NCI-H1092 (cell line): ENCODE measurements at places on chromosomes 2 and 18.

- no peak for DNase-seq
Measured at GRCh38 chr18:11661430-11661829, 27.6 kb upstream of the GNAL start.

GRCh38 chr18:23627321-23627720 is 35.4 kb downstream of the ANKRD29 start:
- DNase-seq, result no peak

DNA sequence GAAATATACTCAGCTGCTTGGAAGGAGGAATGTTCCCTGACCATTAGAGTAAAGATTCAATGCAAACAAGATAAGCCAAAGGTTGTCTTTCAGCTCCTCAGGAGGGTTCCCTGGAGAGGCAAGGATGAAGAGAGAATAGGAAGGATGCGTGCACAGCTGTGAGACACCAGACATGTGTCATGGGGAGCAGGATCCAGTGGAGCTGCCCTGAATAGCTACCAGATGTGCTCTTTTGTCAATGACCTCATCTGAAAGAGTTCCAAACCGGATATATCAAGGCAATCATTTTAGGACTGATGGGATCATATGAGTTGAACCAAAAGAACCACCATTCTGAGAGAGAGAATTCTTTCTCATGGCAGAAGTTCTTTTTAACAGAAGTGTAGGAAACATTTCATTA is 490.6 kb downstream of the IRS1 start:
- DNase-seq, result no peak

DNA sequence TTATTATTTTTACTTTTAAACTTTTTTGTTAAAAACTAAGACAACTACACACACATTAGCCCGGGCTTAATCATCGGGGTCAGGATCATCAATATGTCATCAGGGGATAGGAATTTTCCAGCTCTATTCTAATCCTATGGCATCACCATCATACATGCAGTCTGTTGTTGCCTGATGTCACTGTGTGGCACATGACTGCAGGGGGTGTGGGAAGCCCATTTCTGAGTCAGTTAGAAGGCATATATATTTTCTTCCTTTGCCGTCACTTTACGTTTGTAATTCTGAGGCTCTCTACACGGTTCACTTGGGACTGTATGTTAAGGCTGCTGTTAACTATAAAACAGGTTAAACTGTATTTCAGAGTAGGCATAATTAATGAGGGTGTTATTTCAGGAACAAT is 144.4 kb upstream of the ITGA6 start:
- no peak for DNase-seq

GRCh38 chr18:46290440-46291020 is 186.3 kb downstream of the HAUS1 start:
- no peak for DNase-seq

- DNase-seq, result no peak
Measured at GRCh38 chr2:226932443-226932842, 96.6 kb downstream of the RHBDD1 start.

- no peak for DNase-seq
Measured at GRCh38 chr18:50720325-50720674, 99.5 kb downstream of the MRO start.

DNA sequence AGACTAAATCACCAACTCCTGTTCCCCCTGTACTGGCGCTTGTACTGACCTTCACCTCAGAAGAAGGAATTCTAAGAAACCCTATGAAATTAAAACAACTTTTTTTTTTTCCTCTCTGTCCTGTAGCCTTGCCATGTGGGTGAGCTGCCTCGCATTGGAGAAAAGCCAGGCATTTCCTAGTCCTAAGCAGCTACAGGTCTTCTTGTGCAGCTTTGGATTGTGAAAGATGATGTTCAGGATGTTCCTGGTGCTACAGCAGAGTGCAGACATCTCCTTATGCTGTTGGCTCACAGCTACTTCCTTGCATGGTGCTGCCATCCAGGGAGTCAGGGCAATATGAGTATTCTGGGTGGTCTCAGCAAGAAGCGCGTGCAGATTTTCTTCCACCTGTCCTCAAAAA is 11.9 kb downstream of the PIK3C3 start:
- no peak for DNase-seq

DNA sequence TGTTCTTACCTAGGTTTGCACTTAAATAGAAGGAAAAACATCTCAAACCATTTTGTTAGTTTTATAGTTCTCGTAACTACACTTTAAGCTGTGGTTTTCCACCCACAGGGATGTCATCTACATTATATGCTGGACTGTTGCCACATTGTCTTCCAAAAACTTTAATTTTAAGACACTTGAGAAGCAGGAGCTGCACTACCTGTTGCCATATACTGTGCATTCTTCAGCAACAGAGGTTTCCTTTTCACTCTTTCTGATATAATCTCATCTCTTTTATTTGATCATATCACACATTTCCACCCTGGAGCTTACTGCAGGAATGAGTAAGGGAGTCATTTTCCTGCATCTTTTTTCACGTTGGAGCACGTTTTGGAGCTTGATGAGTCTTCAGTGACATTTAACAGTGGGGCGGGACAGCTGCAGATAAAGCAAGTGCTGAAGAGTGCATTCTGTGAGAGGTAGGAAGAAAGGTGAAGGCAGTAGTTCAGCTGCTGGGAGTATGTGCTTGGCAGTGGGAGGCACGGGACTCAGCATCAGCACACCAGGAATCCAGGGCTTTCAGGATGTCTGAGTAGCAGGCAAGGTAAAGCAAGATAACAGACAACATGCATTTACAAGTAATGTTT is 3.8 kb downstream of the LIMS1 start:
- no peak for DNase-seq

GRCh38 chr2:96546797-96547196 is 10.2 kb downstream of the ARID5A start:
- no peak for DNase-seq

- DNase-seq, result no peak
Measured at GRCh38 chr2:113158884-113159553, 14.8 kb upstream of the PSD4 start.

GRCh38 chr2:232434091-232434490 is 21.9 kb upstream of the ALPI start:
- no peak for DNase-seq

- no peak for DNase-seq
Measured at GRCh38 chr2:59737299-59737698, 816.2 kb downstream of the BCL11A start.

GRCh38 chr2:195445639-195446038 is 211.4 kb upstream of the SLC39A10 start:
- DNase-seq, result no peak

DNA sequence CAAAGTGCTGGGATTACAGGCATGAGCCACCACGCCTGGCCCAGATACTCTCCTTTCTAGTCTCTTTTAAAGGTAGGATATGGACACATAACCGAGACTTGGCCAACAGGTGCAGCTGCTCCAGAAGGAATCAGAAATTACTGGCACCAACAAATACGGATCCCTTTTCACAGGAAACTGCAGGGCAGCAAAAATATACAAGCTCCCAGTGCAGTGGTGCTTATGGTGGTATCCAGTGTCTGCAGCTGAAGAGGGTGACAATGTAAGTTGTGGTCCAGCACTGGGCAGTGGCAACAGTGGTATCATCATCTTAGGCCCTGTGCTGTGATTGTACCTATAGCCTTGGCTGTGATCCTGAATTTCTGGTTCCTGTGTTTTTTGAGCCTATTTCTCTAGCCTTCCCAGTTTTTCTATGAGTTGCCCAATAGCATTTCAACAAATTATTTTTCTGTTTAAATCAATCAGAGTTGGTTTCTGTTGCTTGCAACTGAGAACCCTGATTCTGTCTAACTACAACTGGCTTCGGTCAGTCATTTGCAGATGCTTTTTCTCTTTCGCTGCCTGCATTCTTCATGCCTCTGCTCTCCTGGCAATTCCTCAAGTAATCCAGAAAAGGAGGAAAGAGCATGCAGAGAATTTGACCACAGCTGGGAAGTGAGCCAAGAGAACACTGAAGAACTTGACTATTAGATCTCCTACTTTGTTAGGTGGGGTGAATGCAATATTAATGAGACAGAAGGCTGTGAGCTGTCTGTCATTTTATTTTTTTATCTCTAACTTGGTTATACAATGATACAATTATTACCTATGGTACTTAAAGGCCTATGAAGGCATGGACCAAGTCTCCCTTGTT is 30.8 kb upstream of the EML4 start:
- DNase-seq, result no peak

GRCh38 chr2:133581010-133581760 is 12.9 kb upstream of the NCKAP5 start:
- no peak for DNase-seq

DNA sequence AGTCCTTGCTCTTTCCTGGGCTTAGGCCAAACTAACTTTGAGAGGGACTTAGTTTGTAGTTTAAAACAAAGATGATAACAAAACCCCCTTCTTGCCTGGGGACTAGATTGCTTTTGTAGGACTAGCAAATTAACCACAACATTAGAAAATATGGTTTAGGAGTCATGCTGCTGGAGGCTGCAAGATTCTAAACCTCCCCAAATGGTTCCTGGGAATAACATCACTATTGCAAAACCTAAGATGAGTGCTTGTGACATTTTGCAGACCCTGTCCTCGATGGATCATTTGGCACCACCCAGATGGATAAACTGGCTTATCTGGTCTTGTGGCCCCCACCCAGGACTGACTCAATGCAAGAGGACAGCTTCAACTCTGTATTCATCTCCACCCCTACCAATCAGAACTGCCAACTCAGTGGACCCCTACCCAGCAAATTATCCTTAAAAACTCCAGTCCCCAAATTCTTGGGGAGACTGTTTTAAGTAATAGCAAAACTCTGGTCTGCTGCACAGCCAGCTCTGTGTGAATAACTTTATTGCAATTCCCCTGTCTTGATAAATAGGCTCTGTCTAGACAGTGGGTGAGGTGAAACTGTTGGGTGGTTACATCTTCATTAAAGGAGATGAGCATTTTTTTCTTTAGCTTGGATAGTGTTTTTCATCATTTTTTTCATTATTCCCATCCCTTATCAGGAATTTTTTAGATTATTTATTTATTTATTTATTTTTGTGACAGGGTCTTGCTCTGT is 58.9 kb downstream of the SPTBN1 start:
- DNase-seq, result no peak

DNA sequence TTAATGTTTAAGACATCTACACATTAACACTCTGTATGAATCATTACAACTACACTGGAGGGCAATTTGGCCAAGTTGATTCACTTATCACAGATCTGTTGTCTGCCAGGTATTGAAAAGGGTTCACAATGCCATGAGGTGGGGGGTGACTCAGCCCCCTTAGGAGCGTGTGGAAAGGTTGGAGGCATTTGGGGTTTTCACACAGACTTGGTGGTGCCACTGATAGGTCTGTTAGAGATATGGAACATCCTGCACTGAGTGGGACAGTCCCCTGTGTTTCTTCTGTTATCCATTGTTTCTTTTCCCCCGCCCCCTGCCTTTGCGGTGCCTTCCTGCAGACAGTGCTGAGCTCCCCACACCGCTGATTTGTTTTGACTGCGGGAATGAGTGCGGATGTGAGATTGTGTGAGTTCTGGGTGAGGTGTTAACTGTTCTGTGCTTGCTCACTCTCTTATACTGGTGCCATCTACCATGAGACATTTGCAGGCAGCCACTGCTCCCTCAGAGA is 9.3 kb upstream of the TSN start:
- no peak for DNase-seq

DNA sequence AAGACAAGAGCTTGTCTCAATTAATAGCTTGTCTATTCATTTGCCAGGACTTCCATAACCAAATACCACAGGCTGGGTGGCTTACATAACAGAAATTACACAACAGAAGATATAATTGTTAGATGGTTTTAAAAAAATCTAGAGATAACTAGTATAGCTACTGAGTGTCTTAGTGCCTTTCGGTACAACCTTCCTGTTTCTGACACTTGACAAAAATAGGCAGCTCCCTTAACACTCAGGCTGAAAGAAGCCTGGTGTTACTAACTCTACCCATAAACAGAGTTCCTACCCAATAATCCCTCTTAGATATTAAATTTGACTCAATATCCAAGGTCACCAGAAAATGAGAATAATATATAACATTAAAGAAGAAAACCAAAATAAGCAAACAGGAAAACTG is 129.7 kb downstream of the BARD1 start:
- no peak for DNase-seq

GRCh38 chr2:6654279-6654678 is 211.4 kb downstream of the CMPK2 start:
- no peak for DNase-seq

DNA sequence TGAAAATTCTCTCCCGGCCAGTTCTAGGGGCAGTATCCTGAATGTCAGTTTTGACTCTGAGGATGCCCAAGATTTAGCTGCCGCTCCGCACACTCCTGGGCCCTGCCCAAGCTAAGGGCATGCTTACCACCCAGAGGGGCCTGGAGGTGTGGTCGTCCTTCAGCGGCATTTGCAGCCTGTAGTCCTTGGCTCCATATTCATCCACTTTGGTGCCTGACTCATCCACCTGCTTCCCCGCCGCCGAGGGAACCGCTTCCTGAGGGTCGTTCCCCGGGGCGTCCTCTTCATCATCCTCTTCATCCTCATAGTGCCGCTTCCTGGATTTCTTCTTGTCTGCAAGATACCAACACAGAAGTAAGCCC is 577 bp downstream of the ERCC3 start:
- no peak for DNase-seq

DNA sequence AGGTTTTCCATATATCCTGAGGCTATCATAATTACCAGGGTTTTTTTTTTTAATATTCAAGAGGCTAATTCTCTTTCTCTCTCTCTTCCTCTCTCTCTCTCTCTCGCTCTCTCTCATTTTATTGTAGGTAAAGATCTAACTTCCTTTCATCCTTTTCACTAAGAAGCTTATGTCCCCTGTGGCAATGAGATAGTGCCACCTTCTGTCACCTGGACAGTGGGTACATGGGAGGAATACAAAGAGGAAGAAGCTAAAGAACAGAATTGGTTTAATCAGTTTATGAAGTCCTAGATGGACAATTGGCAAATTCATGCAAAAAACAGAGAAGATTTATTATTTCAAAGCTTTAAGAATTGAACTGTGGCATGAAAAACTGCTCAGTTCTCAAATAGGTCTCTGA is 1582.3 kb upstream of the TMEFF2 start:
- DNase-seq, result no peak

GRCh38 chr2:102661846-102662245 is 42.5 kb downstream of the SLC9A2 start:
- DNase-seq, result no peak

DNA sequence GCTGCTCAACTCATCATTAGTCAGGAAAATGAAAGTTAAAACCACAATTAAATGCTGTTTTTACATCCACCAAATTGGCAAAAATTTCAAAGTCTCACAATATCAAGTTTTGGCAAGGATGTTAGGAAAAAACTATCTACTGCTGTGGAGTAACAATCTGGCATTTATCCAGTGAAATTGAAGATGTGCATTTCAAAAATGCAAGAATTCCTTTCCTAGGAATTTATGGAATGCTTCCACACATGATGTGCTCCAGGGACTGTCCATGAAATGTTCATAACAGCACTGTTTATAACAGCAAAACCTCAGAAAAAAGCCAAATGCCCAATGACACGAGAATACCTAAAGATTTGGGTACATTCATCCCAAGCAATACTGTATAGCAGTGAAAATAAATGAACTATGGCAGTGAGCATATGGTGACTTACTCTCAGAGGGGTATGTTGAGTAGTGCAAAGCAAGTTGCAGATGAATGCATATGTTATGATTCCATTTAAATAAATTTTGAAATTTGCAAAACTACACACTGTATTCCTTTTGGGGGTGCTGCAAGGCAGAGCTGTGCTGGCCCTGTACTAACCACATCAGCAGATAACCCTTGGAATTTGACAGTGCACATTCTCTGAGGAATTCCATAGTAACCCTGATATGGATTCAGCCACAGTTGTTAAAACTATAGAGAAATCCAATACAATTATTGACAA is 41.3 kb upstream of the GYPC start:
- no peak for DNase-seq

- DNase-seq, result no peak
Measured at GRCh38 chr2:181396256-181397123, 60.7 kb upstream of the ITGA4 start.
